ENCODE measurements at places on chromosomes 12 and 14. TPM values are rescaled to one million over a fixed set of nuclear protein-coding genes. Genes with fewer than 3 reads are reported as not detected.

PTPRQ gene
- total RNA-seq: 0.50 TPM

B4GALNT3 gene
- total RNA-seq: not detected

IL22 gene
- not detected for total RNA-seq

CNTN1 gene
- 16.2 TPM for total RNA-seq

SLC2A13 gene
- total RNA-seq: 27.2 TPM

FBXO33 gene
- 22.7 TPM for total RNA-seq

KCNC2 gene
- total RNA-seq: 0.50 TPM

OR4K1 gene
- total RNA-seq: 0.12 TPM

LUM gene
- total RNA-seq: 186 TPM

PIANP gene
- under 0.01 TPM for total RNA-seq

KRT86 gene
- under 0.01 TPM for total RNA-seq

OTX2 gene
- total RNA-seq: not detected

TBC1D30 gene
- total RNA-seq: 0.87 TPM

ACVRL1 gene
- 12.5 TPM for total RNA-seq

EML1 gene
- 60.3 TPM for total RNA-seq

PLBD1 gene
- total RNA-seq: 1.4 TPM

Data from uterine smooth muscle cell (primary cell).